Lung (tissue), 17 donors: ENCODE measurements at places on chromosomes 5 and 9.

DNA sequence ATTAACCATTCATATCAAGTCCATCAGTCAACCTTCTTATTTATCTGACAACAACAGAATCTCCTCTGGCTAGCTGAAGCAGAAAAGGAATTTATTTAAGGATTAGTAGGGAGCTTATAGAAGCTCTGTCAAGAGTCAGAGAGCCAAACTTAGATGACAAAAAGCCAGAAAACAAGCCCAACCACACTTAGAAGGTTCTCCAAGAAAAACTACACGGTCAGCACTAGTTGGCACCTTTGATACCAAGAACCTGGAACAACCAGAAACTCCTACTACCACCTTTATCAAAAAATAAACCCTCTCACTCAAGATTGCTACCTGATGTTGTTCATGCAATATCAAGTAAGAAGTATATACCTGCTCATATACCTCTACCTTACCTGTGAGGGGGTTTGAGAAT lies 36.9 kb downstream of the RANBP6 start:
- no peak for DNase-seq

GRCh38 chr5:143551820-143552251 lies 148.3 kb upstream of the NR3C1 start:
- peak; percentile 96 for DNase-seq

DNA sequence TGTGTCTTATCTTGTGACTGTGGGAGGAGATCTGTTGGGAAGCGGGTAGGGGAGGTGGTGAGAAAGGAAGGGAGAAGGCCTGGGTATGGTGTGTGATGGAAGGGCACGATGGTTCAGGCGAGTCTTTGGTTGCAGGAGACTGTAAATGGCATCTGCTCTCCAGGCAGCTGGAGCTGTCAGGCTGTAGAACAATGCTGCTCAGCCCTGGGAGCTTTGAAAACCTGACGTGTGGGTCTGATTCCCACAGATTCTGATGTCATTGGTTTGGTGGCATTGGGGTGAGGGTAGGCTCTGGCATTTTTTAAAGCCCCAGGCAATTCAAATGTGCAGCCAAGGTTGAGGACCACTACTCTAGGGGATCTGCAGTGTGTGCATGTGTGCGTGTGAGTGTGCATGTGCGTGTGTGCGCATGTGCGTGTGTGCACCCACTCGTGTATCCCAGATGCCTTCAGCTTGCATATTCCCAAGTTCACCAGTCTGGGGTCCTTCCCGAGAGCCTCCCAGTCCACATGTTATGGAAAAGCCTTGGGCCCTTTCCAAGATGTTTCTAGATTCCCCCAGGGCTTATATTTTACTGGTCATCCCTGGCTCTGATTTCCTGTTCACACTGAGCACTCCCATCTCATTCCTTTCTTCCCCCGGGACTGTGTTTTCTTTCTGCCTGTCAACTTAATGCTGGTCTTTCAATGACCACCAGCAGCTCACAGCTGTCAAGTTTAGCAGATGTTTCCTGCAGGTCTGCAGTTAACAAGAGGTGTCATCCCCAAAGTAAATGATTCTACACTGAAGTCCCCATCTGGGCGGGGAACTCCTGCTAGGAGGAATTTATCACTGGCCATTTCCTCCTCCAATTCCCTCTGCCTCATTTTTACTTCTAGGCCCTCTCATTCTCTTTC lies 34.0 kb downstream of the BOD1 start:
- peak; percentile 71 for DNase-seq

- peak; percentile 19 for DNase-seq
Measured at GRCh38 chr5:104859437-104859836, 1296.8 kb upstream of the NUDT12 start.

- DNase-seq = peak; percentile 51
Measured at GRCh38 chr9:99259231-99259918, 37.3 kb downstream of the SEC61B start.

DNA sequence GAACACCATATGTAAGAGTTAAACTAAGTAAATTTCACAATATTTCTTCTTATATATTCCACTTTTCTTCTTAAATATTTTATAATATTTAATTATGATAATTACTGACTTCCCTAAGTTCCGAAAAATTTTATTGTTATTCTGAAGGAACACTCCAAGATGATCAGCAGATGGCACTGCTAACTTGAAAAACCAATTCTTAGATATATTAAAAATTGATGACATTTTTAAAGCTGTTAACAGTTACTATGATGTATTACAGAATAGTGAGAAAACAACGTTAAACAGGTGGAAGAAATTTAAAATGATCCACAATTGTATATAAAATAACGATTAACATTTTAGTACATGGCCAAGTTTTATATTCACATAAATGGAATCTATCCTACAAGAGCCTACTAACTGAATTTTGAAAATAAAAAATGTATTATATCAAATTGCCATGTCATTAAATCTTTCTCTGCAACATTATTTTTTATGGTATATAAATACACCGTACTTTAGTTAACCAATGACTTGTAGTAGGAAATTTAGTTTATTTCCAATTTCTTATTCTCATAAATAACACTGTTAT lies 30.1 kb upstream of the MUSK start:
- DNase-seq = peak; percentile 55

GRCh38 chr5:39092581-39093351 lies 18.6 kb upstream of the RICTOR start:
- no peak for DNase-seq
